ENCODE measurements at places on chromosomes 2 and 18. TPM values are rescaled to one million over a fixed set of nuclear protein-coding genes. Genes with fewer than 3 reads are reported as not detected.

The POTEF gene
- 0.04 TPM for polyA plus RNA-seq

The FOXD4L1 gene
- polyA plus RNA-seq = 0.06 TPM

The CDCA7 gene
- 14.9 TPM for polyA plus RNA-seq

The ANTXR1 gene
- polyA plus RNA-seq = 3.7 TPM

The MC2R gene
- not detected for polyA plus RNA-seq

The SPP2 gene
- not detected for polyA plus RNA-seq

The IL1RN gene
- not detected for polyA plus RNA-seq

The ERFE gene
- polyA plus RNA-seq = 0.48 TPM

The HOXD9 gene
- 1.9 TPM for polyA plus RNA-seq

The MAP3K20 gene
- 7.8 TPM for polyA plus RNA-seq

The KYNU gene
- 0.04 TPM for polyA plus RNA-seq

The EXOC6B gene
- polyA plus RNA-seq = 10.8 TPM

The SRD5A2 gene
- not detected for polyA plus RNA-seq

The SCYGR4 gene
- not detected for polyA plus RNA-seq

The GPR39 gene
- 0.03 TPM for polyA plus RNA-seq

The AFF3 gene
- 0.06 TPM for polyA plus RNA-seq

The CCDC74B gene
- polyA plus RNA-seq = 4.6 TPM

The SERPINB13 gene
- polyA plus RNA-seq = not detected

The TNFAIP6 gene
- not detected for polyA plus RNA-seq

The CREB1 gene
- 31.0 TPM for polyA plus RNA-seq

The CCDC68 gene
- 0.22 TPM for polyA plus RNA-seq

The INHA gene
- polyA plus RNA-seq = 0.10 TPM

The ZAP70 gene
- 0.10 TPM for polyA plus RNA-seq

The SLC9A4 gene
- polyA plus RNA-seq = not detected

The UGT1A5 gene
- not detected for polyA plus RNA-seq

The CFC1 gene
- polyA plus RNA-seq = not detected

The PUM2 gene
- 34.6 TPM for polyA plus RNA-seq

The FAM161A gene
- 0.81 TPM for polyA plus RNA-seq

The CYP27C1 gene
- polyA plus RNA-seq = not detected

The LOXHD1 gene
- not detected for polyA plus RNA-seq

The ANO7 gene
- 0.81 TPM for polyA plus RNA-seq

The ALS2 gene
- polyA plus RNA-seq = 13.1 TPM

The SLC38A11 gene
- polyA plus RNA-seq = not detected

The CSRNP3 gene
- not detected for polyA plus RNA-seq

The SLC4A3 gene
- polyA plus RNA-seq = 0.29 TPM

The HOXD12 gene
- not detected for polyA plus RNA-seq

The HAAO gene
- 1.1 TPM for polyA plus RNA-seq

The RFX8 gene
- 0.16 TPM for polyA plus RNA-seq

The FAM110C gene
- polyA plus RNA-seq = not detected

Data from endothelial cell of umbilical vein (primary cell).